ENCODE measurements at places on chromosomes 16 and 17. TPM values are rescaled to one million over a fixed set of nuclear protein-coding genes. Genes with fewer than 3 reads are reported as not detected.
A peak's percentile ranks its signal among the peaks of the same experiment; 100 is the strongest.

GRCh38 chr16:30372725-30373124 is 1.9 kb upstream of the MYL11 start:
- ATAC-seq: no peak

- ATAC-seq: no peak
These were observed 486.4 kb upstream of the KIF2B start for GRCh38 chr17:53336281-53336680.

DNA sequence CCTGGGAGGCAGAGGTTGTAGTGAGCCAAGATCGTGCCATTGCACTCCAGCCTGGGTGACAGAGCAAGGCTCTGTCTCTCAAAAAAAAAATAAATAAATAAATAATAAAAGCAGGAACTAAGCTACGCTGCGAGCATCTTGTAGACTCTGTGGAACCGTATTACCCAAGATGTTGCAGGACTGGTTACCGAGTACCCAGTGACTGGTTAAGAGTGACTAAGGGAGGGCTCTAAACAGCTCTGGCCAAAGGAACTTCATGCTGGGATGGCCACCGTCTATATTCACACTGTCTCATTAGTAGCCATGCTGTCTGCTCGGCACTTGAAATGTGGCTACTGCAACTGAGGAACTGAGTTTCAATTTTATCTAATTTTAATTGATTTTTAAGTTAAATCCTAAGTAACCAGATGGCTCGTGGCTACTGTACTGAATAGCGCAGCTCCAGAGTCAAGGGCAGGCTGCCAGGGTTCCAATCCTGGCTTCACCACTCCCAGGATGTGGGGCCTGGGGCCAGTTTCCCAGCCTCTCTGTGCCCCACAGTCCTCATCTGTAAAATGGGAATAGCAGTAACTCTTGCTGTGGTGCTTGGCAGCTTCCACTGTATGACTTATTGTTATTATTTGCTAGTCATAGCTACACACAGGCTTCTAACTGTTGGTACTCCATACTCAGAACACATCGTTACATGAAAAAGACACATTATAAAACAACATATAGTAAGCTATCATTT is 3.0 kb downstream of the NTAN1 start:
- no peak for ATAC-seq

GRCh38 chr17:10743316-10744009 is 13.6 kb upstream of the TMEM220 start:
- no peak for ATAC-seq

DNA sequence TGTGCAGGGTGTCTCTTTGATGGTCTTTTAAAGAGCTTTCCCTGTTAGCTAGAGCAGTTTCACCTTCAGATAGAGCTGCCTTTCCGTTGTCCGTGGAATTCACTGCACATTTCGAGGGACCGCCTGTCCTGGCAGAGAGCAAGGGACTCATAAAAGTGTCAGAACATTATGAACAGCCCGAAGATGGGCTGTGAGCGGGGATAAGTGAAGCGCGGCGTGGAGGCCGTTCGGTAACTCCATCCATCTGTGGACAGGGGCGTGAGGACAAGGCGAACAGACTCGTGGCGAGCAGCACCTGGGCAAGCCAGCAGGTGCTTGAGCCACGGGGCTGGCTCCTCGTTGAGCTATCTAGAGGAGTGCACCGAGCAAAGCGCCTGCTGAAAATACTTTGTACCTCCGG is 371.2 kb downstream of the MAF start:
- no peak for ATAC-seq

DNA sequence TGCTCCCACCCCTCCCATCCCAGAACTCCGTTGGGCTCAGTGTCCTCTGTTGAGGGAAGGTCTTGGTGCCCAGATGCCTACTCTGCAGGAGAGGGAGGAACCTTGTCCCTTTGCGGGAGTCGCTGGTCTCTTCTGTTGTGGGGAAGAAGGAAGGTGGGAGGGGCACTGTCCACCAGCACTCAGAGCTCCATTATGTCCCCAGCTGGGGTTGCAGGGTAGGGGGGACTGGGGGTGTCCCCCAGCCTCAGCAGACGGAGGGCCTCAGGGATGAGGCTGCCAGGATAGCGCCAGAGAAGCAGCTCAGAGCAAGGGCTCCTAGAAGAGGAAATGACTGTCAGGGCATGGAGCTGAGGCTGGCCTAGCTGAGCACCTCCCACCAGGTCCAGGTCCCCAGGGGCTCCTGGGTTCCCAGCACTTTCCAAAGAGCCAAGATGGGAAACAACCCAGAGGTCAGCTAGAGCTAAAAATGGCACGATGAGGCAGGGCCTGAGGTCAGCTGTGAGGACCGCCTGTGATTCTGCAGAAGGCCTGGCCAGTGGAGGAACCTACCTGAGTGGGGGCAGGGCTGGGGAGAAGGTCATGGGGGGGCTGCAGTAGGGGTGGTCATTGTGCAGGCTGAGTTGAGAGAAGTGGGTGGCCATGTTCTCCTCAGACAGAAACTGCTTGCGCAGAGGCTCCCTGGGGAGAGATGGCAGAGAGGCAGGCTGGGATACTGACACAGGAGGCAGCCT is 893 bp downstream of the HCFC1R1 start:
- ATAC-seq: no peak

DNA sequence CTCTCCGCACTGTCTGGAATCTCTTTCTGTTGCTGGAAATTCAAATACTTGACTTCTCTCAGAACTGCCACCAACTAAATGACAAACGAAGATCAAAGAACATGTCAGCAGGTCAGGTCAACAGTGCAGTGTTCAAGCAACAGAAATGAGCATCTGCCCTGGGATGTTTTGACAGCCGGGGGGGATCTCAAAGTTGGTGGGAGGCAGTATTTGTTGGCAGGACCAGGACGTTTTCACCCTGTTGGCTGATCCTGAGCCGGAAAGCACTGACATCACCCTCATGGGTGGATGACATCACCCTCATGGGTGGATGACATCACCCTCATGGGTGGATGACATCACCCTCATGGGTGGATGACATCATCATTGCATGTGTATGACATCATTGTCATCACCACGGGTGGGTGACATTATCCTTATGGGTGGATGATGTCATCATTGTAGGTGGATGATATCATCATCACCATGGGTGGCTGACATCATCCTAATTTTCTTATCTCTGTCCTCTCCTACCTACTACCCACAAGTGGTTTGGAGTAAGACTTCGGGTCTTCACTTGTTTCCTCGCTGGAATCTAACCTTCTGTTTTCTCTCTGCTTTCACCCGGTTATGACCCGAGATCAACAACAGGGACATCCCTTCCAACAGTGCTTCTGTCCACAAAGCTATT is 18.9 kb downstream of the DNAH17 start:
- peak; percentile 29 for ATAC-seq

GRCh38 chr17:2090804-2091534 is 36.1 kb downstream of the HIC1 start:
- ATAC-seq: no peak

DNA sequence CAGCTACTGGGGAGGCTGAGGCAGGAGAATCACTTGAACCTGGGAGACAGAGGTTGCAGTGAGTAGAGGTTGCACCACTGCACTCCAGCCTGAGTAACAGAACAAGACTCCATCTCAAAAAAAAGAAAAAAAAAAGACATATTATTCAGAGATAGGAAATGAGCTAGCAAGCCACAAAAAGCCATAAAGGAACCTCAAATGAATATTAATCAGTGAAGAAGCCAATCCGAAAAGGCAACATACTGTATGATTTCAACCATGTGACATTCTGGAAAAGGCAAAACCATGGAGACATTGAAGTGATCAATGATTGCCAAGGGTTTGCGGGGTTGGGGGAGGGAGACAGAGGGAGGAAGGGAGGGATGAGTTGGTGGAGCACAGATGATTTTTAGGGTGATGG is 8.4 kb upstream of the EXOC7 start:
- no peak for ATAC-seq

DNA sequence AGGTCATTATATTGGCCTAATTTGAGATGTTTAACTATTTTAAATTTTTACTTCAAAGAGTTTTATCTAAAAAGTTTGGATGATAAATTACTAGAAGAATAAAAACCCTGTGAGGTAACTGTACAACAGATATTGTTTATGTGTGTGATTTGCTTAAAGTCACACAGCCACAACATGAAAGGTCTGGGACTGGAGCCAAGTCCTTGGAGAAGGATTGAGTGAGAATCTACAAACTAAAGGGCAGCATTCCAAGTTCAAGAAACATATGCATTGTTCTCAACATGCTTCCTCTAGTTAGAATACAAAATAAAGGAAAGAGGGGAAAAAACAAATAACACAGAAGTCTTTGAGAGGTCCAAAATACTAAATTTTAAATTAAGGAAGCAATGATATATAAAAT is 131.5 kb upstream of the MON1B start:
- no peak for ATAC-seq

DNA sequence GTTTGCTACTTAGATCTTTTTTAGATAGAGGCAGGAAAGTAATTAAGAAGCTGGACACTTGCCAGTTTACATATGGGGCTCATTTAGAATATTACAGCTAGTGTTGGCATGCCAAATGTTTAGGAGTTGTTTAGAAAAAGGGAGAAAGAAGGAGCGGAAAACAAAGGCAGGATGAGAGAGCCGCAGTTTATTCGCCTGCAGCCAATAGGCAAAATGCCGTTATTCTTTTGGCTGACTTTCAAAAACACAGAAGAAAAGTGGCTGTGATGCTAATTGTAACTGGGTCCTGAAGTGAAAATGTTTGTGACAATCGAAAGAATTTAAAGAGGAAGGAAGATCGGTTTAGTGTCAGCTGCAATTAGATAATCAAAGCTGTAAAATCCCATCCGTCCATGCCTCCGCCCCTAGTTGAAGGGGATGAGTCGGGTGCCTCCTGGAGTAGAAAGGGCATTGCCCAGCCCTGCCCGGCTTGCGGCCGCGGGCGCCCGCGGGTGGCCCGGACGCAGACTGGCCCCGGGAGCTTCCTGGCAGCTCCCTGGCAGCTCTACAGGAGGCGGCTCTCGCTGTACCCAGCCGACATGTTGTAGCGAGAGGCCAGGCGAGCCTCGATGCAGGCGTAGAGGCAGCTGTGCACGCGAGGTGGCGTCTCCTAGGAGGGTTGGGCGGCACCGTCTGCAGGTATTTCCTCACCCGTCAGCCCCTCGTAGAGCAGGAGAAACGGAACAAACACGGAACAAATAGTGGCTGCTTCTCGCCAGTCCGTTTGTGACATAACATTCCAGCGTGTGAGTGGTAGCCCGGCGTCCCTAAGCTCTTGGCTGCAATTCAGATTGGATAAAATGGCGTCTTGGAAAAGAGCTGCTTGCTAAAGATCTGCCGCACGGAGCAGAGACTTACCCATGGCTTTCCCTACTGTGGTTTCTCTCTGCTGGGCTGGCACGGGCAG is 82.2 kb downstream of the TNRC6C start:
- ATAC-seq: peak; percentile 71

- ATAC-seq: no peak
These were observed 10.8 kb downstream of the EMP2 start for GRCh38 chr16:10569621-10570020.

GRCh38 chr17:43020789-43021740 is 1.1 kb downstream of the VAT1 start:
- ATAC-seq: no peak

GRCh38 chr16:70661918-70662641 is 15.7 kb downstream of the IL34 start:
- no peak for ATAC-seq

GRCh38 chr16:88732172-88732960 is 26.1 kb downstream of the CTU2 start:
- peak; percentile 25 for ATAC-seq

GRCh38 chr17:51955245-51955644 is 203.3 kb downstream of the CA10 start:
- no peak for ATAC-seq

DNA sequence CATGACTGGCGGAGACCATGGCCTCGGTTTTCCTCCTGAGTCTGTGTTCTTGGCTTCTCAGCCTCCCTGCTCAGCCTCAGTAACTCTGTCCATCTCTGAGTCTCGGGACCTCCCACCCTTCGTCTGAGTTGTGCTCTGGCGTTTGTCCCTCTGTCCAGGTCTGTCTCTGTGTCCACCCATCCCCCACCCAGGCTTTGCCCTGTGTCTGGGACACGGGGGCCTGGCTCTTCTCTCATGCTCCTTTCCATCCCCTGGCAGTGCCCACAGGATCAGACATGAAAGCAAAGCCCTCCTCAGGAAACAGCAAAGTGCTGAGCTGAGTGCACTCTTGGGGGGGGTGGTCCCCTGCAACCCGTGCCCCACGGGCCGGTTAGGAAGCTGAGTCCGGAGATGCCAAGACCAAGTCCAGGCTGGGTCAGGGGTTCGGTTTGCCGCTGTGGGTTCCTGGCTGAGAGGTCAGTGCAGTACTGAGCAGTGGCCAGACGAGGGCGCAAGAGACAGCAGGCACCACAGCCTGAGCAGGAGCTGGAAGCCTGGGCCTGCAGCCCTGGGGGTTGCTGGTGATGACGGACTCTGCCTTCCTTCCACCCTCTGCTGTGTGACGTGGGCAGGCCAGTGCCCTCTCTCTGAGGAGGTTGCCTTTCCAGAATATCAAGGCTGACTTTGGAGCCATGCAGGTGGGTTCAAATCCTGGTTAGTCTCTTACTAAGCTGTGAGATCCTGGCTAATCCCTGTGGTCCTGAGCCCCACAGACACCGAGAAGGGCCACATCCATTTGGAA is 2.5 kb downstream of the P2RX1 start:
- peak; percentile 76 for ATAC-seq

DNA sequence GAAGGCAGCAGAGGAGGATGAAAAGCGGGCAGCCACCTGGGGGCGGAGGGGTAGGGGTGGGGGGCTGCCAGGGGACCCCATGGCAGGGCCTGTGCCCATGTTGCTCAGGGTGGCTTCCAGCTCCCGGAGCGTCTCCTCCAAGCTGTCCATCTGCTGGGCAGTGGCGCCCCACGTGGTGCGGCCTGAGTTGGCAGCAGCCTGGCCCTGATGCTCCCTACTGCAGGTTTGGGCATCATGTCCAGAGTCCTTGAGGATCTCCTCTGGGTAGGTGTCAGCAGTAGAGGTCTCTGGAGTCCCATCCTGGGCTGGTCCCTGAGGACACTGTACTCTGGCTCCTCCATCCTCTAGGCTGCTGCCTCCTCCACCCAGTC is 60.9 kb downstream of the SRCIN1 start:
- ATAC-seq: no peak

- no peak for ATAC-seq
These were observed 35.7 kb upstream of the NDRG4 start for GRCh38 chr16:58464047-58464915.

GRCh38 chr17:35799942-35800341 is 4.5 kb upstream of the MMP28 start:
- ATAC-seq: no peak

GRCh38 chr17:40307001-40307730 is 1.8 kb upstream of the RARA start:
- peak; percentile 53 for ATAC-seq

- no peak for ATAC-seq
These were observed 29.9 kb downstream of the KANSL1 start for GRCh38 chr17:46163316-46163715.

GRCh38 chr16:47567321-47567720 is 106.2 kb downstream of the PHKB start:
- ATAC-seq: no peak

GPRC5C gene
- not detected for total RNA-seq

CLDN9 gene
- total RNA-seq: 0.15 TPM

AGRP gene
- total RNA-seq: not detected

CES5A gene
- total RNA-seq: not detected

GRIN2A gene
- total RNA-seq: not detected

SNX20 gene
- 96.9 TPM for total RNA-seq

ITGA2B gene
- 2.2 TPM for total RNA-seq

HBA1 gene
- total RNA-seq: not detected

DNAI2 gene
- 1.6 TPM for total RNA-seq

SCGB1C2 gene
- not detected for total RNA-seq

NPIPB2 gene
- 21.8 TPM for total RNA-seq
